Activated CD8-positive, alpha-beta memory T cell treated with anti-CD3 and anti-CD28 coated beads, Interleukin-2, amount 10 ng/mL, durations not matched to agents 7 days and 5 days (primary cell): ENCODE measurements at places on chromosomes 12 and 14.

DNA sequence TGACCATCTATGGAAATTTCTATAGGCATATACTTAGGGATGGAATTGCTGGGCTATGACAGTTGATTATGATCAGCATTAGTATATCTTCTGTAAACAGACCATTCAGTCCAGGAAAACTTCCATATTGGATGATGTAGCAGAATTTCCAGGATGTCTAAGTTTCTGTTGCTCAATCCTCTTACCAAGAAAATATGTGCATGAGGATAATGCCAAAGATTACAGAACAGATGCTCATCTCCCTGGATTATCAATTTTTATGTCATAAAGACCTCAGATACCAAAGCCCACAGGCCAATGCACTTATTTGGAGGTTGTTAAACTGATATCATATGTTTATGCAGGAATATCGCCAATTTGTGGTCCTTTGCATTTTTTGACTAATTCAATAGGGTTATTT, 354.4 kb upstream of the FLRT2 start:
- no peak for DNase-seq

DNA sequence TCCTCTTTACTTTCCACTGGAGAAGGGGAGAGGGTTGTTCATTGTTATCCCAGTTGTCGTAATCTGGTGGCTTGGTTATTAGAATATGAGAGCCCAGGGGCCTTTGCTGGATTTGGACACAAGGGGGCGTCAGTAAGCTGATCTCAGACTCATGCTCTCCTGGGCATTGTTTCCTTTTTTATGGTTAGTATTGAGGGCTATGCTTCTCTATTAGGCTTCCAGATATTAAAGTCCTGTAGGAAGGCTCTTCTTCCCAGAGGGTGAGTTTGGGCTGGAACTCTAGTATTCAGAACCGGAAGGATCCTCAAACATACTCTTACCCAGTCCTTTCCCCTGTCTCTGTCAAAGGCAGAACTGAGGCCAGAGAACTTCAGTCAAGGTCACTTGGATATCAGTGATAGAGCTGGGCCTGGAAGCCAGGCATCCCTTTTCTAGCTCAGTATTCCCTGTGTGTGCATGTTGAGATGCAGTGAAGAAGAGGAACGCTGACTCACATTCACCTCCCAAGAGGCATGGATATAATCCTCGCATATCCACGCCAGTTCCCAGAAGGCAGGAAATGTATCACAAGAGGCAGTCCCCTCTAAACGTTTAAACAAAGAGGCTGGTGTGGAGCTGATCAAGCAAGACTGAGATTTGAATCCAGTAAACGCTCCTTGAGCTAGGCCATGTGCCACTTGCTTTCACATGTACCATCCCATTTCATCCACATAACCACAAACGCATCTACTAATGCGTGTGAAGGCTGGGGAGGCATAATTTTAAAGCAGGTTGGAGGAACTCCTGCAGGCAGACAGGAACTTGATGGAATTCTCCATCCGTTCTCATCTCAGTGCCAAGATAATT, 41.6 kb downstream of the UBE3B start:
- DNase-seq, result peak; percentile 69

DNA sequence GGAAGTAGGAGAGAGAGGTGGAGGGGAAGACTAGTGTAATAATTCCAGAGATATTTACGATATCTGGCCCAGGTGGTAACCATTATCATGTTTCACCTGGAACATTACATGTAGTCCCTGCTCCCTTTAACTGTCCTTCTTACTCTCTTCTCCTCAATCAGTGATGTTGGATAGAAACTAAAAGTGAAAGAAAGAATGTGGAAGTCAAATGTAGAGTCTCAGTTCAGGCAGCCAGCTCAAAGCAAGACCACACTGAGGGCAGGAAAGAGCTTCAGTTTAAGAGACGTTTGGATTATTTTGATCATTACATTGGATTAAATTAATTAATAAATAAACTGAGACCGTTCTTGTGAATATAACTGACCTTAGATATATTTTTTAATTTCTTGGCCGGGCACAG, 594.4 kb downstream of the FLRT2 start:
- DNase-seq, result peak; percentile 44

DNA sequence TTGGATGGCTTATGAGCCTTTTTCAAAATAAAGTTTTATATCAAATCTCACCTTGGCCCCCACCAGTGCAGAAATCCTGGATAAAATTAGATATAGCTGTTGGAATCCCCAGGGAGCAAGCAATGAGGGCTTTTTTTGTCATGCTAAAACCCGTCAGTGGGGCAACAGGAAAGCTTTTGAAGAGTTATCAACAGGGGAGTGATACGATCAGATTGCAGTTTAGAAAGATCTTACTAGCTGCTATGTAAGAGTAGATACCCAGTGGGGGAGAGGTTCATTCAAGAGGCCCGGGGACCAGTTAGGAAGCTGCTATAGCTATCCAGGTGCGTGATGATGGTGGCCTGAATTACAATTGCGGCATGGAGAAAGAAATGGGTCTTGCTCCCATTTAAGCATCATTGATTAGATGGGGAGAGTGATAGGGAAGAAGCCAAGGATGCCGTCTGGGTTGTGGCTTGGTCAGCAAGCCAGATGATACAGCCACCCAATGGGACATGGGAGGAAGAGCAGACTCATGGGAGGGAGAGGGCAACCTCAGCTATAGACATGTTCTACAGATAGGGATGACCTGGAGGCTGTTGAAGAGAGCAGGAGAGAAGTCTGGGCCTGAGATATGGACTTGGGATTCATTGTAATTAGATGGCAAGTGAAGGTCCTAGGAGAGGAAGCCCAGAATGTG, 272.4 kb downstream of the DPF3 start:
- no peak for DNase-seq

- no peak for DNase-seq
Observed at GRCh38 chr12:6355491-6356373, 13.9 kb upstream of the TNFRSF1A start.

DNA sequence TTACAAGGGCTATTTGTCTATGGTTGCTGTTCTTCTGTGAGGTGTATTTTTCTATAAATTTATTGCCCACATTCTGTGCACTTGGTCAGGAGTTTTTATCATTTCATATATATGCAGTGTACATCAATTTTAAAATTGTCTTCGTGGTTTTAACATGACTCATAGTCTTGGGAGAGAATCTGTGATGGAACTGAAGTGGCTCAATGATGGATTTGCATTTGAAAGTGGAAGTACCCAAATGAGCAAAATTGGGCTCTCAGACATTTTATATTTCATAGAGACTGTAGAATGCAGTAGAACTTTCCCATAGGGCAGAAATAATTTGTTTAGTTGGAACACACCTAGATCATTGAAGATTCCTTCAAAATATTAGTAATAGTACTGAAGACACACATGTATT, 1.9 kb upstream of the SCFD1 start:
- no peak for DNase-seq

DNA sequence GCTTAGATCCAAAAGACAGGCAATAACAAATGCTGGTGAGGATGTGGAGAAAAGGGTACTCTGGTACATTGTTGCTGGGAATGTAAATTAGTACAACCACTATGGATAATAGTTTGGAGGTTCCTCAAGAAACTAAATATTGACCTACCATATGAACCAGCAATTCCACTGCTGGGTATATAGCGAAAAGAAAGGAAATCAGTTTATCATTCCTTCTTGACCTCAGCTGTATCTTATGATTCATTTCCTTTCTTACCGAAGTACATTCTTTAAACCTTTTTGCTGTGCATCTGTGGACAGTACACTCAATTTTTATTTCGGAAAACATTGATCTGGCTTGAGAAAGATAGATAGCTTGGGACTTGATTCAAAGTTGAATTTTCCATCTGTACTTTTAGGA, 183.2 kb upstream of the LRFN5 start:
- no peak for DNase-seq

- no peak for DNase-seq
Observed at GRCh38 chr12:7303230-7303629, 642 bp upstream of the ACSM4 start.

GRCh38 chr12:40331886-40332285, 107.1 kb downstream of the LRRK2 start:
- DNase-seq, result no peak

- DNase-seq, result no peak
Observed at GRCh38 chr14:78329371-78329770, 159.2 kb downstream of the NRXN3 start.

DNA sequence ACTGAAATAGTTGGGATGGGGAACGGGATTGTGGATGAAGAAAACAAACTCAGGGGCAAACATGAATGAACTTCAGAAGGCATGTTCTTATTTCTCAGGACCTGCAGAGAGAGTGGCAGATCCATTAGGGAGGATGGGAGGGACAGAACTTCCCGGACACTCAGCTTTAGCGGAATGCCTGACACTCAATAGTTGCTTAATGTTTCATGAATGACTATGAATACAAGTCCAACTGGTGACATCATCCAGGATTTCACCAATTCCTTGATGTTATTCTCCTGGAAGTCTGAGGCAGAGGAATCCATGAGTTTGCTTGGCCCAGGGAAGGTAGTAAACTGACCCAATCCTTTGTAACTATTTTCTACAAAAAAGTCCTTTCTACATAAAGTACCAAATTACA, 37.8 kb upstream of the LRRC10 start:
- no peak for DNase-seq

DNA sequence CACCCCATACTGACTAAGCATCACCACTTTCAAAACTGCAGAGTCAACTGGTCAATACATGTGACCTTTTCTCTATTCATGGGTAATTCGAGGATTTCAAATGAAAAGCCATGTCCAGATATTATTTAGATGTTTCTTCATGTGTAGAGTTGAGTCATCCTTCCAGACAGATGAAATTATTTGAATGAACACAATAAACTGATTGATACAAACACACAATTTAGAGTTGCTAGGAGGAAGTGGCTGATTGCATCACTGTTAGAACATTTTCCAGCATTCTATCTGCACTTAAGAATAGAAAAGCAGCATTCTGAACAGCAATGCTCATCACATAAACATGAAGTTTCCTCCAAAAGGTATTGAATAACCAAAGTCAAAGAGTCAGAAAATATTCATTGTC, 273.5 kb upstream of the SOX5 start:
- DNase-seq, result no peak

- no peak for DNase-seq
Observed at GRCh38 chr12:131027876-131028586, 74.3 kb downstream of the ADGRD1 start.

- no peak for DNase-seq
Observed at GRCh38 chr14:22882529-22883172, 371 bp upstream of the REM2 start.

GRCh38 chr12:122137229-122137628, 36.8 kb downstream of the IL31 start:
- DNase-seq, result no peak

DNA sequence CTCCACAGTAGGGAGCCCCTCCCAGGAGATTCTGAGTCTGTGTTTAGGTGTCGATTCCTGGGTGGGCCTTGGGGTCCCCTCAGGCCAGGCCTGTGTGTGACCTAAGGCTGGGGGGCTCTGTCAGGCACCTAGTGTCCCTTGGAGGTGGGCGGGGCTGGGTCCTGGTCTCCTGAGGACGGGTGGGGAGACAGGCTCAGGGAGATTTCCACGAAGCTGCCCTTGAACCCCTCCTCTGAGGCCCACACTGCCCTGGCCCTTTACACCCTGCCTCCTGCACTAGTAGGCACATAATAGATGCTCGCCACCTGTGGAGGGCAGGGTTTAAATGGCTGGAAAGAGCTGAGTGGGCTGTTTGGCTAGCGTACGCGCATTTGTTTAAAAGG, 32.9 kb downstream of the MEG3 start:
- no peak for DNase-seq

GRCh38 chr14:94423453-94424056, 29.0 kb downstream of the SERPINA11 start:
- peak; percentile 60 for DNase-seq

GRCh38 chr14:99138999-99139865, 132.8 kb downstream of the BCL11B start:
- no peak for DNase-seq

DNA sequence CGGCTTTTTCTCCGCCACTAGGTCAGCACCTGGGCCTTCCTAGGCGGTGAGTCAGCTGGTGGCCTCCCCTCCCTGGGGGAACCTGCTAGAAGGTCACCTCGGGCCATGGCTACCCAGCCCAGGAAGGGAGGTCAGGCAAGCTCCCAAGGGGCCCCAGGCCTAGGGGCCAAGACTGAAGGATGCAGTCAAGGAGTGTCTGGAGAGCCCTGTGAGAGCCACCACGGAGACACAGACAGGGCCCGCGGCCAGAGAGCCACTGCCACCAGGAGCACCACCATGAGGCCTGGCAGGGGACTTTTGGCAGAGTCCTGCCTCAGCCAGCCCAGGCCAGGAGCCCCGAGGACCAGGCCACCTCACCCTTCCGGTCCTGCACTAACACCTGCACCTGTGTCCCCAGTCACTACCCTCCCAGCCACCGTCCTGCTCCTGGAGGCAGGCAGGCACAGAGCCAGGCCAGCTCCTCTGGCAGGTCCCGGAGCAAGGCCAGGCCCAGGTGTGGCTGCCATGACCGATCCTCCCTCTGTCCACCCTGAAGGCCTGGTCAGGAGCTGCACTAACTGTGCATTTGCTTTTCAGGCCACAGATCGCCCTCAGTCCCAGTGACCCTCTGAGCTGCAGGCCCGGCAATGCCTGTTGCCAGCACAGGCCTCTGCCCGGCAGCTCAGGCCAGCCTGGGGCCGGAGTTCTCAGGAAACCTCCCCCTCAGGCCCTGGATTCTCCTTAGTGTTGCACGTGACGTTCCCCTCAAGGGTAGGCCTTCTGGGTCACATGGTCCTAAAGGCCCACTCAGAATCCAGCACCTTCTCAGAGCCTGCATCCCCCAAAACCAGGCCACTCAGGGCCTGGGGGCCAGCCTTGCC, 6.9 kb downstream of the PHETA1 start:
- DNase-seq, result no peak

- DNase-seq, result no peak
Observed at GRCh38 chr14:77158175-77158881, 16.7 kb upstream of the ZDHHC22 start.

DNA sequence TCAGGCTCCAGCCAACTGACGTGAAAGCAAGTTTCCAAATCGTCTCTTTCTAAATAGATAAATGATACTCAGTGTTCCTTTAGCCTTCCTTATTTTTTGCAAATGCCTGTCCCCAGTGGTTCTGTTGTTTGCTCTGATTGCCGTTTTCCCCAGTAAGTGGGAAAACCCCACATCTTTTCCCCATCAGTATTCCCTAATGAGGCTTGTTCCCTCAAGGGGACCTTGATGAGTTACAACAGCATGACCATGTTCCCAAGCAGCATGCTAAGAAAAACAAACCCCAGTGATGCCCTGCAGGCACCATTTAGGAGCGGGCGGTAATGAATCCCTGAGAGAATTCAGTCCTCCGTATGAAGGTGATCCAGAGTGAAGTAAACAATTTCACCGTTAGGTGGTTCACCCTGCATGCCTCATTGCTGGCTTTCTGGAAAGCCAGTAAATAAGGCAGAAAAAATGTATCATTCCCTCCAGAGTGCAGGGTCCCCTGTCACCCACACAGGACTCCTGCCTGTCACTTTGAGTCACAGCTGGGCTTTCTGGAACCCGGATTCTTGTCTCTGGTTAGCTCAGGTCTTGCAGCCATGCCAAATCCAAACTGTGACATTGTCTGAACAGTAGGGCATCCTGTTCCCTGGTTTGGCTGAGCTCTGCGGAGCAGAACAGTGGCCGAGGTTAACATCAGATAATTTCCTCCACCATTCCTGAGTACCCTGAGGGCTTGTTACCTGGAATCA, 222.6 kb downstream of the RGS6 start:
- no peak for DNase-seq
